ENCODE measurements at places on chromosomes 12 and 14. TPM values are rescaled to one million over a fixed set of nuclear protein-coding genes. Genes with fewer than 3 reads are reported as not detected.
A peak's percentile ranks its signal among the peaks of the same experiment; 100 is the strongest.

- no peak for DNase-seq
Observed at GRCh38 chr12:117058442-117059072, 40.7 kb downstream of the TESC start.

GRCh38 chr14:44897845-44898151 is 63.9 kb downstream of the KLHL28 start:
- no peak for DNase-seq

DNA sequence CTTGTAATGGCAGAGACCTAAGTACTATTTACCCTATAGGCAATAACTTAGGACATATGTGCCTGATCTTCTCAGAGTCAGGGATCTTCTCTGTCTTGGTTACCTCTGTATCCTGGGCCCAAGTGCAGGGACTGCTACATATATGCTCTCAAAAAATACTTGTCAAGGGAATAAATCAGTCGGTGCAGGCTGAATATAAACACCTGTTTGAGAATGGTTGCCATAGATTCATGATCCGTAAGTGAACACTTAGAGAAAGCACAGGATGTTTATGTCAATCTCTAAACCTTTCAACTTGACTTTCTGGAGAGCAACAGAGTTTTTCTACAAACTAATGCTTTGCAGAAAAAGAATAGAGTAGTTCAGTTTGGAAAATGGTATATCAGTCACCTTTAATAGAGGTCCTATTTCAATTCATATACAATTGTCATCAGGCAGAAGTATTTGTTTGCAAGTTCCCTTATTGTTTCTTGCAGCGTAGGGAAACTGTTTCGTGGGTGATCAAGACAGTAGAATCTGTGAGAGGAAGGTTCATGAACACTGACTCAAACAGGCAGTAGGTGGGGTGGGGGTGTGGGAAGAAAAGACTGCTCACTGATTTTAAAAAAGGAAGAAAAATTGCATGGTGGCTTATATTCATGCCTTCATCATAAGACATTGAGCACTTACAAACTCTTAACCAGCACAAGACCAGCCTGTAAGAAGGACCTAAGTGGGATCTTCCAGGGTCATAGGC is 6.0 kb upstream of the UBE2N start:
- DNase-seq, result no peak

DNA sequence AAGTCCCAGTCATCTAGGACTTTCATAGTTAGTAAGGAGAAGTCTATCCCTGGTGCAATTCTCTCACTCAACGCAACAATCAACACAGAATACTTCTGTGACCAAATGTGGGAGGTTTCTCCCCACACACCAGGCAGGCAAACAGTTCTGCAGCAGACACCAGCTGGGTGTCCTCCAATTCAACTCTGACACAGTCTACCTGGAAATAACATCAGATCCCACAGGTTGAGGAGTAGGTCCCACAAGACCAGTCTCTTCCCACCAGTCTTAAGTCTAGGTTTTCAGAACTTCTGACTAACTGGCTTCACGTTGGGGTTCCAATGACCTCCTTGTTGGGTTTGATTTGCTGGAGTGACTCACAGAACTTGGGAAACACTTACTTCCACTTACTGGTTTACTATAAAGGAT is 14.8 kb downstream of the ACOT6 start:
- DNase-seq, result no peak

- no peak for DNase-seq
Observed at GRCh38 chr14:55799508-55800095, 219.6 kb downstream of the KTN1 start.

DNA sequence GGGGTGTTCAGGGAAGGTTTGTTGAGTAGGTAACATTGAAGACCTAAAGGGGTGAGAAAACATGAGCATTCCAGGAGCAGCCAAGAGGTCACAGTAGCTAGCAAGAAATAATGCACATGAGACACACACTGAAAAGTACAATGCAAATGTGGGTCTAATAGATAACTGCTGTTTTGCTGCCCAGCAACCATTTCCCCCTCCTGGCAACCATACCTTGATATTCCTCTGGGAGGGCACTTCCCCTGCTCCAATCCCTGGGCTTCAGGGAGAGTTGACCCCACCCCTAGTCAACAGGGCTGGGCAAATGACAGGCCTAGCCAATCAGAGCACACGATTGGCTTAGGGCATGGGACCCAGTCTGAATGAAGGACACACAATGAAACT is 8.5 kb upstream of the ACTN1 start:
- no peak for DNase-seq

- no peak for DNase-seq
Observed at GRCh38 chr14:32635061-32635719, 303.5 kb upstream of the NPAS3 start.

DNA sequence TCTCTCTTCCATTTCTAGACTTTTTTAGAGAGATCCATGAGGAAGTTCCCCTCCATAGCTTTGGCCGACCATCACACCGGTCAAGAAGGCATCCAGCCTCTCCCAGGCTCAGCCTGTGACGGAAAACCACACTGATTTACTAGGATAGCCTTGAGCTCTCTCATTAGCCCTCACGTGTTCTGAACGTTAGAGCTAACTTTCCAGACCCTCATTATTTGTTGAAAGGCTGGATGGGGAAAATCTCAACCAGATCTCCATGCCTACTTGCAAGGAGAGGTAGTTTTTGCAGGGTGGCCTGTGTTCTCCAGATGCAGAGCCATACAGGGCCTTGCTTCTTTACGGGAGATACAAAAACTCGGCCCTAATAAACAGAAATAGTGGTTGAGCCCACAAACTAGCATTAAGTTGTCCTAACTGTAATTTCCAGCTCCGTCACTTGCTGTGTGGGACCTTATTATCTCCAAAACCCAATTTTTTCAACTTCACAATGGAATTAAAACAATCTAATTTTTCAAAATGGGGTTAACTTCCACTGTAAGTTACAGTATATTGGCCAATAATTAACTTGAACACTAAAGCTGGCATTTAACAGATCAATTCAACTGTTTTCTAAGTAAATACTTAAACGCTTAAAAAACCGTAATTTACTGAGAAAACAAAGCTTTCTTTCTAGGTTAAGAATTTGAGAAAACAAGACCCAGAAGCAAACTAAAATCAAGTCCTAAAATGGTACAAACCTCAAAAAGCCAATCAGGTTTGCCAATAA is 65.3 kb downstream of the KLHL28 start:
- DNase-seq, result no peak

- DNase-seq, result peak; percentile 79
Observed at GRCh38 chr12:67482751-67483661, 165.5 kb upstream of the DYRK2 start.

DNA sequence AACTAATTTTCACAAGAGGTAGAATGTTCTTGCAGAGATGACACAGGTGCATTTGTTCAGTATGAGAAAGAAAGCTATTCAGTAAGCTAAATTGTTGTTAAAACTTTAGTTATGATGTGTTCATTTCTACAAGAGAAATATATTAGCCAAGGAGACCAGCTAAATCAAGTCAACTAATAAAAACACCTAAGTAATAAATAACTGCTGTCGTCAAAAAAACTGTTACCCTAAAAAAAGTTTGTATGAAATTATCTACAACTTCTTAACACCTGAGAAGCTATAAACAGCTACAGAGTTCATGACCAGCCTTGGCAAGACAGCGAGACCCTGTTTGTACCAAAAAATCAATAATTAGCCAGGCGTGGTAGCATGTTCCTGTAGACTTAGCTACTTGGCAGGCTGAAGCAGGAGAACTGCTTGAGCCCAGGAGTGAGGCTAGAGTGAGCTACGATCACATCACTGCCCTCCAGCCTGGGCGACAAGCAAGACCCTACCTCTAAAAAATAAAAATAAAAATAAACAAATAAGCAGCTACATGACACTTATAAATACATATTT is 67.6 kb upstream of the AP4S1 start:
- DNase-seq, result no peak

GRCh38 chr12:16555630-16556029 is 50.3 kb downstream of the LMO3 start:
- DNase-seq, result no peak

GRCh38 chr12:50862316-50862715 is 19.6 kb downstream of the TMPRSS12 start:
- DNase-seq, result no peak

DNA sequence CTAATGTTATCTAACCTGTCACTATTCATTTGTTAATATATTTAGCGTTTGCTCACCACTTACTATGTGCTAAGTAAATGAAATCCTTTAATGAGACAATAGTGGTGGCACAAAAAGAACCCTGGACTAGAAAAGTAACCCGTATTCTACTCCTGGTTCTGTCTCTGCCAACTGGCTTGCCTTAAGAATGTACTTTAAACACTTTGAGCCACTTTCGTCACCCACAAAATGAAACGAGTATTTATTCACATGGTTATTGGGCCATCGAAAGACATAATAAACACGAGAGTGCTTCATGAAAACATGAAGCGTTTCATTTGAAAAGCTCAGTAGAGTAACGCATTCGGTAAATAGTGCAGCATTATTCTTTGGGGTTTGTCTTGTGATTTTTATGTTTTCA is 254.7 kb downstream of the EGLN3 start:
- DNase-seq, result no peak

GRCh38 chr14:30907659-30908057 is 33.3 kb downstream of the COCH start:
- DNase-seq, result no peak

Gene SLC4A8
- 1.5 TPM for total RNA-seq

Gene KCNJ8
- total RNA-seq, result 0.96 TPM

Gene TPH2
- total RNA-seq, result not detected

Gene A2ML1
- 0.46 TPM for total RNA-seq

Gene CDKN3
- total RNA-seq, result 18.2 TPM

Gene SYNDIG1L
- total RNA-seq, result 0.14 TPM

Gene LLPH
- 24.0 TPM for total RNA-seq

Gene C3AR1
- total RNA-seq, result 15.5 TPM
